ENCODE measurements at places on chromosomes 5 and 9. TPM values are rescaled to one million over a fixed set of nuclear protein-coding genes. Genes with fewer than 3 reads are reported as not detected.

The F2RL2 gene
- not detected for total RNA-seq

The AJM1 gene
- total RNA-seq: 3.2 TPM

The MRPL36 gene
- 45.8 TPM for total RNA-seq

- H3K4me1 ChIP-seq: no peaks in the 10 kb centered on the region
- DNase-seq: no peak
- no peak overlapping the region for H3K27ac ChIP-seq
- H3K4me3 ChIP-seq: no peak overlapping the region
Observed at GRCh38 chr9:7130266-7130820, 372.6 kb downstream of the KDM4C start.

GRCh38 chr9:136399176-136400037 lies 563 bp downstream of the SNAPC4 start:
- H3K4me1 ChIP-seq: no peaks in the 10 kb centered on the region
- H3K27ac ChIP-seq: peak overlapping the region; percentile 60
- peak overlapping the region; percentile 89 for H3K4me3 ChIP-seq
- no peaks in the 10 kb centered on the region for H3K27me3 ChIP-seq
- DNase-seq: peak; percentile 26
- peaks cover 31% of the 10 kb centered on the region for H3K36me3 ChIP-seq

DNA sequence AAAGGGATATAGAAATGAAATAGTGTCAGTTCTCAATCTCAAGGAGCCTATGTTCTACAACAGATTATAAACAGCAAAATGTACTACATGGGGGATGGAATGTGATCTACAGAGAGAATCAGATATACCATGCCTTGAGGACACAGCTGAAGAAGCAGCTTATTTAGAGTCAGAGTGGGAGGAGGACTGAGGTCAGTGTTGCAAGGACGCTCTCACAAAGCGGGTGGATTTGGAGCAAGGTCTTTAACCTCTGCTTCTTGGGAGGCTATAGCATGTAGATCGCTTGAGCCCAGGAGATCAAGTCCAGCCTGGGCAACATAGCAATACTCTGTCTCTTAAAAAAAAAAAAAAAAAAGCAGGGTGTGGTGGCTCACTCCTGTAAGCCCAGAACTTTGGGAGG lies 32.8 kb upstream of the PLIN2 start:
- H3K27me3 ChIP-seq: no peaks in the 10 kb centered on the region
- no peak for DNase-seq
- peaks cover 28% of the 10 kb centered on the region for H3K4me1 ChIP-seq
- peaks cover 7% of the 10 kb centered on the region for H3K36me3 ChIP-seq
- no peak overlapping the region for H3K4me3 ChIP-seq

DNA sequence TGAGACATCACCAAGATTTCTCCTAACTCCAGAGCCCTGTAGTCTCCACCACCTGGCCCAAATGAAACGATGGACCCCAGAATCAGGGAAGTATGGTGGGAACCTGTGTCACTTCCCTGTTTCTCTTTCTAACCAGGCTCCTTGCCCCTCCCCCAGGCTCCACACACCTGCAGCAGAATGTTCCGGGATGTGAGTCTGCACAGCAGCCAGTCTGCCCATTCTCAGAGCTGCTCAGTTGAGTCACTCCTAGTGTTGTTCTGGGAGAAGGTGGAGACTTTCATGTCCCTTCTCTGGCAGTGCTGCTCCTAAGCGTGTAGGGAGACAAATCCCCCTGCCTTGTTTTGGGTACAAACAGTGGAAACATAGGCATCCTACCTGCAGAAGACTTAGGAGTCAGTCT lies 76.0 kb upstream of the XPA start:
- H3K4me3 ChIP-seq: no peak overlapping the region
- DNase-seq: peak; percentile 15
- no peak overlapping the region for H3K27ac ChIP-seq
